ENCODE measurements at places on chromosomes 12 and 14.
A peak's percentile ranks its signal among the peaks of the same experiment; 100 is the strongest.

DNA sequence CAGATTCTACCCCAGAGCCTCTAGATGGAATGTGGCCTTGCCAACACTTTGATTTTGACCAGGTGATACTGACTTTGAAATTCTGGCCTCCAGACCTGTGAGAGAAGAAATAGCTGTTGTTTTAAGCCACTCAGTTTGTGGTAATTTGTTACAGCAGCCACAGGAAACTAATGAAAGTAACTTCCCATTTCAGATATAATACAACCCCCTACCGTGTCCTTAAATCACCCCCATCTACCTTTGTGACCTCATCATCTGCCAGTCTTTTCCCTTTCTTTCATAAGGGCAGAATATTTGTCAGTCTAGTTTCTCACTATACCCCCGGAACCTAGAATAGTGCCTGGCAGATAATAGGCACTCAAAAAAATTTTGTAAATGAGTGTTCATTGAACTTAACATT is 39.6 kb downstream of the PPP4R4 start:
- no peak for DNase-seq

DNA sequence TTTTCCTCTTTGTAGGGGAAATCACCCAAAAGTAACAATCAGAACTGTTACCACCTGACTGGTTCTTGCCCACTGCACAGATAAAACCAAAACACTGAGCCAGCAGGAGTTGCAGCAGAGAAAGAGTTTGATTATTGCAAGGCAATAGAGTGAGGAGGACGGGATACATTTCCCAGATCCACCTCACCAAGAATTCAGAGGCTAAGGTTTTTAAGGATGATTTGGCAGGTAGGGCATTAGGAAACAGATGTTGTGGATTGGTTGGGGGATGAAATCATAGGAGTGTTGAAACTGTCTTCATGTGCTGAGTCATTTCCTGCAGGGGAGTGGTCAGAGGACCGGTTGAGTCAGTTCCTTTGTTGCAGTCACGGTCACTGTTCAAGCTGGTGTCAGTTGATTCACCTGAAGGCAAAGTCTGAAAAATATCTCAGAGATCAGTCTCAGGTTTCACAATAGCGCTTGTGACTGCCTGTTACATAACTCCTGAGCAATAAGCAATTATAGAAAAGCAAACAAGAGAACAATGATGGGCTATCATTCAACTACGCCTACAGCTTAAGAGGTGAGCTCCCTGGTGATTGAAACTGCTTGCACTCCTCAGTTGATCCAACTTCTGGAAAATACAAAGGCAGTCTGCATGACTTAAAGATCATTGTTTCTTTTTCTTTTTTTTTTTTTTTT is 20.3 kb upstream of the AMN1 start:
- DNase-seq = peak; percentile 22

DNA sequence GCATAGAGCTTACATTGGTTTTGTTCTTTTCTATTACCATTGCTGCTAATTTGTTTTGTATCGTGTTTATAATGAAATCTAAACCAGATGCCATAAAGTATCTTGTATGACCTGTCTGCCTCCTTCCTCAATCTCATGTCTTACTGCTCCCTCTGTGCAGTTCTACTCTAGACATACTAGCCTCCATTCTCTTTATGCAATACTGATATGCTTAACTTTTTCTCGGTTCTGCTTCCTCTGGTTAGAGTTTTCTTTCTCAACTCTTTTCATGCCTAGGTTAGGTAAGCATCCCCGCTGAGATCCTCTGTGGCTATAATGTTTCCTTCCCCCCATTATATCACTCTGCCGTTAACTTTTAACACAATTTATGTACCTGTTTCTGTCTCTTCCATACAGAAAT is 852.3 kb downstream of the TRHDE start:
- DNase-seq = no peak

DNA sequence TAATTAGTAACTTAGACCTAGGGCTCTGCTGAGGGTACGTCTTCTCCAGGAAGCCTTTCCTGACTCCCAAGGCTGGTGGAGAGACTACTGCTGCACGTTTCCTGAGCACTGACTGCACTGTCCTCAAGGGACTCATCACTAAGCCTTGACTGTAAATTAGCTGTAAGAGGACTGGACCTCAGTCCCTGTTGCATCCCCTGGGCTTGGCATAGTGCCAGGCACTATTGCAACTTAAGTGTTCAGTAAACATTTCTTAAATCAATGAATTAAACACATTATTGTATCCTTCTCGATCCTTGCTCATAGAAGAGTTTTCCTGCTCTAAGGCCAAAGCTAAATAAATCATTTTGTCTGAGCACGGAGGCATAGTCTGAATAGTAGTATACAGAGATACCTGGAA is 31.9 kb upstream of the IFNG-AS1 start:
- no peak for DNase-seq

DNA sequence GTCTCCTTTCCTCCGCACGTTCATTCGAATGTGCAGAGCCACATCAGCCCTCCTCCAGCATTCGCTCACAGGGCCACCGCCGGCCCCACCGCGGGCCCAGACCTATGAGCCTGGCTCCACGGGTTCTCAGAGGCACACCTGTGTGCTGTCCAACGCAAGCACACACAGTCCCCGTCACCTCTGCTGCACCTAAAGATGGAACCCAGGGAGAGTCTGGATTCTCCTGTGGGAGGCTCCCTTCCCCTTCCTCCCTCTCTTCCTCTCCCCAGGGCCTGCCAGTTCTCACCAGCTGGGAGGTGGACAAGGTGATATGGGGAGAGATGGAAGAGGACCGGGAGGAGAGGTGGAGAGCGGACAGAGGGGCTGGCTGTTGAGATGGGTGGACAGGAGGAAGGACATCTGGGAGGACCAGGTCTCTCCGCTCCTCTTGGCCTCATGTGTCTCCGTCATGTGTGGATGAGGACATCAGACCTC is 4.9 kb upstream of the AQP6 start:
- DNase-seq = no peak

DNA sequence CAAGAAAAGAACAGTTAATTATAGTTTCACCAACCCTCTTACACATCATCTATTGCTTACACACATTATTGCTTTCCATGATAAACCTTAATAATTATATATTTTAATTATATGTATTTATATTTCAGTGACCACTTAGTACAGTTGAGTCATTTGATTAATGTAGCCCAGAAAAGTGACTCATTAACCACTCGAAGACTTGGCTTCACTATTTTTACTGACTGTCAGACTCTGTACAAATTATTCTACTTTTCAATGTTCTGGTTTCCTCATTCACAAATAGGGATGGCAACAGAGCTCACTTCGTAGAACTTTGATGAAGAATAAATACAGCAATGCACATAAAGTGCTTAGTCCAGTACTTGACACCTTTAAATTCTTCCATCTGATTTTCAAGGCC is 98.3 kb downstream of the CFAP54 start:
- DNase-seq = no peak

Measured in effector CD4-positive, alpha-beta T cell (primary cell).